ENCODE measurements at places on chromosomes 16 and 17.

GRCh38 chr16:5885521-5885920 lies 787.9 kb upstream of the EEF2KMT start:
- DNase-seq = no peak

DNA sequence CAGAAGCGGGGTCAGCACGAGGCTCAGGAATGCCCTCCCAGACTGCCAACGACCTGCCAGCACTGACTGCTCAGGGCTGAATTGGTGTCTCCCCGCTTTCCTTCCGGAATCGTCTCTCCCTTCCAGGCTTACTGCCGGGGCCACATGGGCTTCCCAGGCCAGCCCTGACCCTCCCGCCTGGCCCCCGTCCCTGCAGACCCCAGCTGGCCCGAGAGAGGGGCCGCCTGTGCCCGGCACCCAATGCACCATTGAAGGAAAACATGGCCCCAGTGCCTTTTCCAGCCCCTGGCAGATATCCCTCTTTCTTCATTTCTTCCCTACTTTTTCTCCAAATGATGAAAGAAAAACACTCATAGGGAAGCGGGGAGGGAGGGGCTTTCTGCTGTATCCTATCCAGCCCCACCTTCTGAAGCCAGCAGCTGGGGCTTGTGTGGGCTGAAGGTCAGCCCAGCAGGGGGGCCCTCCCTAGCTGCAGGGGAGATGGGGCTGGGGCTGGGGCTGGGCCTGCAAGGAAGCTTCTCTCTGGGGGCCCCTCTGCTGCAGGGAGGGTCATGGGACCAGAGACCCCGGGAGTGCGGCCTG lies 25.9 kb downstream of the ZNF469 start:
- no peak for DNase-seq

DNA sequence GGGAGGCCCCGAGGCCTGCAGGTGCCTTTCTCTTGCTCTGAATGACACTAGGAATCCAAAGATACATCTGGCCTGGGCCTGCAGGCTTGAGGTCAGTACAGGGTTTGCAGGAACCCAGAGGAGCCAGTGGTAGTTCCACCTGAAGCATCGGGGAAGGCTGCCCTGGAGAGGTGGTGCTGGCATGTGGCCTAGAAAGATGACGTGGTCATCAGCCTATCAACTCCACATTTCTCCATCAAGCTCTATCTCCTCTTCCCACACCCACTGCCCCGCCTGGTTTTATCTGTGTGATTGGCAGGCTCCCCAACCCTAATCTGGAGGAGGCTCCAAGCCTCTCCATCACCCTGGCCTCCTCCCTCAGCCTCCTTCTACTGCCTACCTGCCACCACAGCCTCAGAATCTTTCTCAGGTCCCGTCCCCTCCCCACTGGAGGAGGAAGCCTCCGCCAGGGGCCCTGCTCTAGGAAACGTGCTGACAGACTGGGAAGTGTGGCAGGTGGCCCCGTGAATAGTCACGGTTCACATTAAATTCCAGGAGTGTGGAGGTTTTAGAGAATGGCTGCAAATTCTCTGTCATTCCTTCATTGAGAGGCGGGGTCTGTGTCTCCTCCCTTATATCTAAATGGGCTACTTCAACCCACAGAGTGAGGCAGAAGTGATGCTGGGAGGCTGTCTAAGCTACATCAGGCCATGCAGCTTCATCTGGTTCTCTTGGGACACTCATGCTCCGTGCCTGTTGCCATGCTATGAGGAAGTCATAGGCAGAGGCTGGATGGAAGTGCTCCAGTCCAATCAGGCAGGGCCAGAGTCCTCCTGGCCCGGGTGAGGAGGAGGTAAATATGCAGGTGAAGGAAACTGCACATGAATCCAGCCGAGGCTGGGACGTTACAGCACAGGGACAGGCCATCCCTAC lies 11.4 kb upstream of the MAP2K3 start:
- DNase-seq = no peak

GRCh38 chr17:21505819-21506815 lies 130.0 kb downstream of the KCNJ12 start:
- no peak for DNase-seq

GRCh38 chr17:6796887-6797490 lies 21.0 kb downstream of the FBXO39 start:
- no peak for DNase-seq

GRCh38 chr16:75379911-75380847 lies 53.1 kb downstream of the CFDP1 start:
- no peak for DNase-seq

DNA sequence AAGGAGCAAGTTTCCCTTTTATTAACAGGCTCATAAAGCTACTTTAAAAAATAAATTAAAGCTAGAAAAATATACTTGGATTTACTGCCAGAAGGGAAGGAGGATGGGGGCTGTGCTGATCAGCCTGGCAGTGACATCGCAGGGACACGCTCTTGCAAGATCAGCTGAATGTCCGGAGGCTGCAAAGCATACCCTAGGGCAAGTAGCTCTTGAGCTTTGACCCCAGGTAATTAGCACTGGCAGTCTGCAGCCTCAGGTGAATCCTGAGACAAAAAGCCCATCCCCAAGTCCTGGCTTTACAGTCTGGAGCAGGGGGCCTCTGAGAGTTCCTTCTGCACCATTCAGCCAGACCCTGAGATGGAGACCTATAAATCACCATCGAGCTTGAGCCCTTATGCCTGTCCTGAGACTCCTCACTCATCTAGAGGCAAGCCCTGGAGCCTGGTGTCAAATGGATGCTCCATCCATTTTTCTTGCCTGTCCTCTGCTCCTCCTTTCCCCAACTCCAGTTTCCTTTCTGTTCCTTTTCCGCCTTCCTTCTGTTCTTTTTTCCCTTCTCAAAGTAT lies 131.7 kb downstream of the TMEM114 start:
- no peak for DNase-seq

GRCh38 chr16:84495506-84495905 lies 9.0 kb downstream of the MEAK7 start:
- DNase-seq = no peak

DNA sequence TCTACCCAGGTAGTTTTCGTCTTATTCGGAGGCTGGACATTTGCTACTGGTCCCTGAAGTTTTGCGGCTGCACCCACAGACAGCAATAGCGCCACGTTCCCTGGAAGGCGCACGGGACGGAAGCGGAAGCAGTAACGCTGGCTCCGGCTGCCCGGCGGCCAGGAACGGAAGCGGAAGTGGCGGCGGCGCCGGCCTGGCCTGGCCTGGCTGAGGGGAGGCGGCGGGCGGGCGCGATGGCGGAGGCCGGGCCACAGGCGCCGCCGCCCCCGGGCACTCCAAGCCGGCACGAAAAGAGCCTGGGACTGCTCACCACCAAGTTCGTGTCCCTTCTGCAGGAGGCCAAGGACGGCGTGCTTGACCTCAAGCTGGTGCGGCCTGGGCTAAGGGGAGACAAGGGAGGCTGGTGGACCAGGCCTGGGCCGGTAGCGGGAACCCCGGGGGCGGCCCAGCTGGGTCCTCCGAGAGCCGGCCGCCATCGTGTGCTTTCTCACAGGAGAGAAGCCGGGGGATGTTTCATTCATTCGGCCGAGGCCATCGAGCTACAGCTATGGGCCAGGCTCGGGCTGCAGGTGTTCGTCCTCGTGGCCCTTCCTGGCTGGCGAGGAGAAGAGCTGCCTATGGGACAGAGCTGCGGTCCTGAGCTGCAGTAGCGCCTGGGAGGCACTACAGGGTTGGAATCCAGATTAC lies at the start of gene E2F4:
Gene E2F4, plus strand, starts transcription at position 161 of the 687 bp plus-strand sequence. Its CDS starts 73 bp downstream, at position 234.
- peak; percentile 55 for DNase-seq

- no peak for DNase-seq
Observed at GRCh38 chr17:54745239-54745638, 155.4 kb upstream of the TOM1L1 start.

DNA sequence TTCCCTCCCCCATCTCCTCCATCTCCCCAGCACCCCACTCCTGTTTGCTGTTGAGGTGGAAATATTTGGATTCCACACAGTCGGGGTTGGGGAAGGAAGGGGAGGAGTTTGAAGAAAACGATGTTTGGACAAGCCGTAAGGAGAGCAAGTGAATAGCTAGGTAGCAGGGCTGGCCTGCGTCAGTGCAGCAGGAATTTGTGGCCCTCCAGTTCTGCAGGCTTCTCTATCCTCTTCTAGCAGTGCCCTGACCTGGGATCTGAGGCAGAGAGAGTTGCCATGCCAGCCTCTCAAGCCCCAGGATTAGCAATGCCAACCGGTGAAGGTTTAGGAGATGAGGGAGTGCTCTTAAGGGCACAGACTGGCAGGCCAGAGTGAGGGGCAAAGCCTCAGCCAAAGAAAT lies 12.5 kb downstream of the TLCD2 start:
- no peak for DNase-seq

DNA sequence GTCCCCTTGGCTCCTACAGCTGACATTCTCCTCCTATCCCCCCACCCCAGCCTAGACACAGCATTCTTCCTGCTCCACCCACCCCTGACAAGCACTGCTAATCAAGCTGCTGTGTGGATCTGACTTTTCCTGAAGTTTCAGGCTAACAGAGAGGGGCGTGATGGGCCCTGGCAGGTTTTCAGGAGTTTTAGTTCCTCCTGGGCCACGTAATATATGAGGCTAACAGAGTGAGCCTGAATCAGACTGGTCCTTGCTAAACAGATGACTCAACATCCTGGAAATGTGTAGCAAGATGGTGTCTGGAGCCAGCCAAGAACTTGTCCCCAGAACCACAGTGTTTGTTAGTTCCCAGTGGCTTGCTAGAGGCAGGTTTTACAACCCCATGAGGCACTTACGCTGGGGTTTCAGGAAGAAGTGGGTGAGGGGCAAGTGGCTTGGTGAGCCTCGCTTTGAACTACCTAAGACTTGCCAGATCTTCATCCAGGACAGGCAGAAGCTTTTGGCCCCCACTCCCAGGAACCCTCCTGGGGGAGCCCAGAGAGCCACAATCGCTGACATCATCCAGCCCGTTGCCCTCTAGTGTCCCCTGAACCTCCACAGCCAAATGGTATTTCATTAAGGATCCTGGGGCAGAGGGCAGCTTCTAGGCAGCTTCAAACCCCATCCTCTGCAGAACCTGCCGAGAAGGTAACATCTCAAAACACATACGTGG lies 15.9 kb downstream of the TMEM92 start:
- DNase-seq = no peak

DNA sequence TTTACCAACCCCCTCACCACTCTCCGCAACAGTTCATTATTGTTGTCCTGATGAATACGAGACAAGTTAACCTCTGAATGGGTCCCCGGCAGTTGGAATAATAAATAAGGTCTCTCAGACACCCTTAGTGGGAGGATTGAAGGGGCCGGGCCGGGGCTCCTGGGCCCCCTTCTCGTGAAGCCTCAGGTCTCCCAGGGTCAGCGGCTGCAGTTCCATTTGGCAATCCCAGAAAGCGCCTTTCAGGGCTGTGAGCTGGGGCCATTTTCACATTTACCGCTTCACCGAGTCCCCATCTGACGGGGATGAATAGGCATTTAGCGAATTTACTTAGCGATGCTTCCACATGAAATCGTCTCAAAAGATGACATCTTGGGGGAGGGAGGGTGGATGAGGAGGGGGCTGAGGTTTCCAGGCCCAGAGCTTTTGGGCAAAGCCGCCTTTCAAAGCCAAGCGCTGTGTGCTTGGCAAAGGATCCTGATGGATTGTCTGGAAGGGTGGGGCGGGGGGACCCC lies 309.8 kb downstream of the XYLT1 start:
- DNase-seq = no peak

- no peak for DNase-seq
Observed at GRCh38 chr17:70599198-70599597, 429.9 kb downstream of the KCNJ2 start.

DNA sequence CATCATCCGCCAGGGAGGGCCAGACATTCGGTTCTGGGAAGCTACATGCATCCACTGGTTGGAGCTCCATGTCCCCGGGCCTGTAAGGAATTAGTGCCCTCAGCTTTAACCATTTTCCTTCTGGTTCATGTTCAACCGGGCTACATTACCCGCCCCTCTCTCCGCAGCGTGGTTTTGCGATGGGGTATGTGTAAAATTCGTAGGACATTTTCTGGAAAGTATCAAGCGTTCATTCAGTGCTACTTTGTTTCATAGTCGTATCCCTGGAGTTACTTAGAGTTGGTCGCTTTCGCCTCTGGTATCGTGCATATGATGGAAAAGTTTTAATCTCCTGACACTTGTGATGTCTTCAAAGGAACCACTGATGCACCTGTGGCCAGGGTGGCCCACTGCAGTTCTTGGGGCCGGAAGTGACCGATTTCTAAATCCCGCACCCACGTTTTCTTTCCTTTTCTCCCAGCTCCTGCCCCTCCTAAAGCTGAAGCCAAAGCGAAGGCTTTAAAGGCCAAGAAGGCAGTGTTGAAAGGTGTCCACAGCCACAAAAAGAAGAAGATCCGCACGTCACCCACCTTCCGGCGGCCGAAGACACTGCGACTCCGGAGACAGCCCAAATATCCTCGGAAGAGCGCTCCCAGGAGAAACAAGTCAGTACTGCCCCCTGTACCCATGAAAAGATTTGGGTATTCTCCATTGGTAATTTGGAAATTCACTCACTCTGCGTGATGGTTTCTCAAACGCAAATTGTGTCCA lies 637 bp downstream of the RPL23A start:
- DNase-seq = no peak

GRCh38 chr16:58123896-58124600 lies 5.1 kb downstream of the CFAP20 start:
- no peak for DNase-seq

GRCh38 chr17:37405955-37406634 lies 541 bp downstream of the ACACA start:
- peak; percentile 29 for DNase-seq

GRCh38 chr17:4949321-4950074 lies 1.2 kb upstream of the PFN1 start:
- DNase-seq = peak; percentile 65

DNA sequence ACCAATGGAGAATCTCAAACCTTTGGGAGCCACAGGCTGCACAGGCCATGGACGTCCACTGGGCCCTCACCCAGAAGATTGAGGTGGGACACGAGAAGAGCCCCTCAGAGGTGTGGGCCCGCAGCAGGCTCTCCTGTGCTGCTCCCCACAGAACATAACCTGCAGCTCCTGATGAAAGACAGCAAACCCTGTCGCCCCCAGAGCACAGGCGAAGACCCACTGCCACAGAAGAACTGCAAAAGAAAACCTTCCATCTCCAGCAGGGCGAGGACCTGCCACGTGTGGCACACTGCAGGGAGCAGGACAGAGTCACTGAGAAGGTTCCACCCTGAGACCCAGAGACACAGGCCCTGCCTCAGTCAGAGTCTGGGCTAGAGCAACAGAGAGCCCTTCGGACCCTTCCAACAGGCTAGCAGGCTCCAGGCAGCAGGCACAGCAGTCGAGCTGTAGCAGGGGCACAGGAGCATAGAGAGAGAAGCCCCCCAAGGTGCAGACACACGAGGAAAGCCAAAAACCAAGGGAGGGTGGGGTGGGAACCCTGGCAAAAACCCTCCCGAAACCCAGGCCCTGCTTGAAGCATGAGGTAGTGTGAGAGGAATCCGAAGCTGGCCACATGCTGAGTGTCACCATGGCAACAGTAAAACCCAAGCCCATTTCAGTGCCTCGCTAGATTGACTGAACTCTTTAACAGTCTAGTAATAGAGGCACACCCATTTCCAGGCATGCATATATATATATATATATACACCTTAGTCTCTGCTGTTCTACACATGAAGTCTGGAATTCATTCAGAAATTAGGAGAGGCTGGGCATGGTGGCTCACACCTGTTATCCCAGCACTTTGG lies 60.0 kb upstream of the CHMP6 start:
- peak; percentile 35 for DNase-seq

DNA sequence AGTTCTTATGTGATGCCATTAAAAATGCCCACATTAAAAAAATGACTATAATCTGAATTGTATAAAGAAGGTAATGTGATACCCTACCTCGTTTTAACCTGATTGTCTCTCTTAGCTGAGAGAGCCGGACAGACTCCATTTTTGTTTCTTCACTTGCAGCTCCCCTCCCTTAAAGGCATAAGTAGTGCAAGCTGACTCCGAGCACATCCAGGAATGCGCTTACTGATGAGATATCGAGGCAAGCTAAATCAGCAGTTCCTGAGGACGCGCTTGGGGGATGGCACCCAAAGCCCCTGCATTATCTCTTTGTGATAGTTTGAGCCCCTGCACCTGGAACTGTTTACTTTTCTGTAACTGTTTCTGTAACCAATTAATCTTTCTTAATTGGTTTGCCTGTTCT lies 6.3 kb downstream of the KRT24 start:
- DNase-seq = no peak

Data from DMS79 treated with DMSO at 0.1 percent for 48 hours (cell line).